Osteoblast (primary cell): ENCODE measurements at places on chromosomes 1 and 21. TPM values are rescaled to one million over a fixed set of nuclear protein-coding genes. Genes with fewer than 3 reads are reported as not detected.

- no peaks in the 10 kb centered on the region for H3K27me3 ChIP-seq
- H3K27ac ChIP-seq: no peak overlapping the region
- no peak overlapping the region for H3K4me3 ChIP-seq
- H3K36me3 ChIP-seq: no peaks in the 10 kb centered on the region
- no peak for DNase-seq
- no peaks in the 10 kb centered on the region for H3K4me1 ChIP-seq
Measured at GRCh38 chr1:199182186-199182843, 543.5 kb downstream of the PTPRC start.

DNA sequence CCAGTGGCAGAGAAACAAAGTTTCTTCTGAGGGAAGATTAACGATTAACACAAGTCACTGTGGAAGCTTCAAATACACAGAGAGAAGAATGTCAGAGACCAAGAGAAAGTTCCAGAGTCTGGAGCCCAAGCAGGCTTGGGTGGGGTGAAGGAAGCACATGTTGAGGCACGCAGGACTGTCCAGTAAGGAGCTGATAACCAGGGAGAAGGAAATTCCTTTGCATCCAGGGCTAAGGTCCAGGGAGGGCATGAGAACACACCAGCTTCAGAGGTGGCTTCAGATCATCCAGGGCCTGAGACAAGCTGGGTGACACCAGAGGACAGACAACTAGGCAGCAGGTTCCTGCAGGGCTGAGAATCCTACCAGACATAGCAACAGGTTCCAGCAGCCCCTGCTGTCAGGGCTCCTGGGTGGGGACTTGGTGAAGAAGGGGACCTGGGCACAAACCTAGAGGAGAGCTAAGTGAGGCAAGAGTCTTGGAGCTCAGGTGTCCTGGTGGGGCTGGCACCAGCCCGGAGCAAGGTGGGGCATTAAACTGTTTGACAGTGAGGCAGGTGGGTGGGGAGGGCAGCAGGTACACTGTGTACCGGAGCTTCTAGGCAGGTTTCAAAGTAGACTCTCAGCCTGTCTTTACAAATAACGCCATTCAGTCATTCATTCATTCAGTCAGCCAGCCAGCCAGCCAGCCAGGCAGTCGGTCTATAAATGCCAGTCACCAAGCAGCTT is 2.6 kb upstream of the SPRR1A start:
- DNase-seq: peak; percentile 26
- no peaks in the 10 kb centered on the region for H3K4me1 ChIP-seq
- H3K27me3 ChIP-seq: no peaks in the 10 kb centered on the region
- H3K27ac ChIP-seq: no peak overlapping the region
- H3K36me3 ChIP-seq: no peaks in the 10 kb centered on the region
- H3K4me3 ChIP-seq: no peak overlapping the region

GRCh38 chr1:233668725-233669294 is 54.9 kb downstream of the KCNK1 start:
- H3K27ac ChIP-seq: no peak overlapping the region
- no peaks in the 10 kb centered on the region for H3K36me3 ChIP-seq
- DNase-seq: peak; percentile 29
- no peak overlapping the region for H3K4me3 ChIP-seq
- H3K27me3 ChIP-seq: no peaks in the 10 kb centered on the region

- H3K4me1 ChIP-seq: no peaks in the 10 kb centered on the region
- H3K4me3 ChIP-seq: no peak overlapping the region
- no peaks in the 10 kb centered on the region for H3K27me3 ChIP-seq
- H3K36me3 ChIP-seq: peaks cover 31% of the 10 kb centered on the region
- peak; percentile 65 for DNase-seq
Measured at GRCh38 chr21:46006547-46007491, 25.2 kb downstream of the COL6A1 start.

DNA sequence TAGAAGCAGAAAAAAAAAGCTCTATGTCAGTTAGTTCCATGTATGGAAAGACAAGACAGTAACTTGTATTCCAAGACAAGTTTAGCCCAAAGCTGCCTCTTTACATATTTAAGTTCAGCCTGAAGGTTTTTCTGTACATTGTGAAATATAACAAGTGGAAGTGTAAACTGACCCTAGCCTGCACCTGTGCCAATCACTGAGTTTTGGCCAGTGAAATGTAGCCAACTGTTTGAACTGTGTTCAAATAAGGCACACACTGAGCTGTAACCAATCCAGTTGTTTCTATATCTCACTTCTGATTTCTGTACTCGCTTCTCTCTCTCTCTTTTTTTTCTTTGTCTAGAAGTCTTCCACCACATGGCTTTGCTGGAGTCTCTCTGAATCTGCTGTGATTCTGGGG is 1227.1 kb downstream of the NCAM2 start:
- H3K4me3 ChIP-seq: no peak overlapping the region
- no peaks in the 10 kb centered on the region for H3K27me3 ChIP-seq
- H3K36me3 ChIP-seq: no peaks in the 10 kb centered on the region
- H3K27ac ChIP-seq: no peak overlapping the region

DNA sequence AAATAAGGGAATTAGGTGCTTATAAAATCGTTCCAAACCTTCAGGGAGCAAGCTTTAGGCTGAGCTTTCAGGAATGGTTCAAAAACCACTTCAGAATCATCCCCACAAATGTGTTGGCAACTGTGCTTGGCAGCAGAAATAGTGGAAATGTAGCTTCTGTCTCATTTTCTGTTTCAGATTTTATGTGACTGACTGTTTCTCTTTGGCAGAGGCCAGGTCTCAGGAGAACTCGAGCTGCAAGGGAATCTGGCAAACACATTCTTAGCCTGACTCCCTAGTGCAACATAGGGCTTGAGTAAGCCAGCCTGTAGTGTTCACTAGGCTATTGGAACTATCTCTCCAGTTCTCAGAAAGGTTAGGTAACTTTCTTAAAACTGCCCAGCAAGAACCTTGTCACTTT is 128.6 kb downstream of the PLA2G4A start:
- H3K27ac ChIP-seq: no peak overlapping the region
- H3K4me3 ChIP-seq: no peak overlapping the region
- no peak for DNase-seq
- no peaks in the 10 kb centered on the region for H3K36me3 ChIP-seq

GRCh38 chr21:40129809-40130208 is 262.6 kb downstream of the PCP4 start:
- H3K36me3 ChIP-seq: no peaks in the 10 kb centered on the region
- no peak overlapping the region for H3K4me3 ChIP-seq
- no peaks in the 10 kb centered on the region for H3K27me3 ChIP-seq
- H3K4me1 ChIP-seq: no peaks in the 10 kb centered on the region

S100A9 gene
- total RNA-seq: 0.36 and 0.59 TPM in 2 replicates

CD160 gene
- total RNA-seq: not detected in 2 replicates
